ENCODE measurements at places on chromosomes 6 and 20. TPM values are rescaled to one million over a fixed set of nuclear protein-coding genes. Genes with fewer than 3 reads are reported as not detected.

Gene COL9A3
- 56.7 TPM for polyA plus RNA-seq

Gene MYBL2
- 20.6 TPM for polyA plus RNA-seq

Gene BIRC7
- polyA plus RNA-seq = not detected

Gene WFDC8
- not detected for polyA plus RNA-seq

Gene CCNC
- 68.1 TPM for polyA plus RNA-seq

Gene ELOVL4
- polyA plus RNA-seq = 1.1 TPM

Gene SLC29A1
- polyA plus RNA-seq = 33.2 TPM

Gene GLYATL3
- not detected for polyA plus RNA-seq

Gene FUCA2
- 54.5 TPM for polyA plus RNA-seq
